NCI-H510A treated with DMSO at 0.1 percent for 48 hours (cell line): ENCODE measurements at places on chromosomes 12 and 14.

DNA sequence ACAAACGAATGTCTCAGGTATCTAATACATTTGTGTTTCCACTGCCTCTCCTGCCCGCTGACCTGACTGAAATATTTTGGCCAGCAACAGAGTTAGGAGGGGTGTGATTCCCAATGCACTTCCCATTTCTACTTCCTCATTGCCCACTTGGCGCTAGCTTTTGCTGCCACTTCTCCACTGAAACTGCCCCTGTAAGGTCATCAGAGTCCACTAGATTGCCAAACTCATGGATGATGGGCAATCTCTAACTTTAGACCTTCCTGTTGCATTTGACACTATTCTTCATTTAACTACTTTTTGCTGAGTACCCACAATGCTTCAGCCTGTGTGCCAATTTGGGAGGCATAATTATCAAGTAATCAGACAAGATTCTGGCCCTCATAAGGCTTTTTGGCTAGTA is 40.8 kb downstream of the GPR65 start:
- DNase-seq: no peak

DNA sequence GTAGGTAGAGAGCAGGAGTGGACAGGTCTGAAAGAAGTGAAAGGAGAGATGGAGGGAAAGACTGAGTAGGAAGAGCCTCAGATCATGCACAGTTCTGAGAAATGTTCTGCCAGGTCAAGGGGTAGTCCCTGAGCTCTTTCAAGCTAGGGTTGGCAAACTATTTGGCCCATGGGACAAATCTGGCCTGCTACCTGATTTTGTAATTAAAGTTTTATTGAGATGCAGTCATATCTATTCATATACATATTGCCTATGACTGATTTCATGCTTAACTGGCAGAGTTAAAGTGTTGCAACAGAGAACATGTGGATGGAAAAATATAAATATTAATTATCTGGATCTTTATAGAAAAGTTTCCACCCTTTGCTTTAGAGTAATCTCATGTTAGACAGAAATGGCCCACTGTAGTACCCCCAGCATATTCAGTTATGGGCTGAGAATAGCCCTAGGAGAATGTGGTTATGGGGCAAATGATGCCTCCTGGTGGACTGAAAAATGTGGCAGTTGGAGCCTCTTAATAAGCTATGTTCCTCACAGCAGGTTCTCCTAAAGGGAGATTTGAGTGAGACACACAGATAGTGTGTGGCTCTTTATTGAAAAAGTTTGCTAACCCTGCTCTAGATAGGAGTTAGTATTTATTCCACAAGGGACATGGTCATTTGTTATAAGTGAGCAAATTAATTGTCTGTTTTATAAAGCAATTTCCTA is 476.9 kb downstream of the LRIG3 start:
- no peak for DNase-seq

DNA sequence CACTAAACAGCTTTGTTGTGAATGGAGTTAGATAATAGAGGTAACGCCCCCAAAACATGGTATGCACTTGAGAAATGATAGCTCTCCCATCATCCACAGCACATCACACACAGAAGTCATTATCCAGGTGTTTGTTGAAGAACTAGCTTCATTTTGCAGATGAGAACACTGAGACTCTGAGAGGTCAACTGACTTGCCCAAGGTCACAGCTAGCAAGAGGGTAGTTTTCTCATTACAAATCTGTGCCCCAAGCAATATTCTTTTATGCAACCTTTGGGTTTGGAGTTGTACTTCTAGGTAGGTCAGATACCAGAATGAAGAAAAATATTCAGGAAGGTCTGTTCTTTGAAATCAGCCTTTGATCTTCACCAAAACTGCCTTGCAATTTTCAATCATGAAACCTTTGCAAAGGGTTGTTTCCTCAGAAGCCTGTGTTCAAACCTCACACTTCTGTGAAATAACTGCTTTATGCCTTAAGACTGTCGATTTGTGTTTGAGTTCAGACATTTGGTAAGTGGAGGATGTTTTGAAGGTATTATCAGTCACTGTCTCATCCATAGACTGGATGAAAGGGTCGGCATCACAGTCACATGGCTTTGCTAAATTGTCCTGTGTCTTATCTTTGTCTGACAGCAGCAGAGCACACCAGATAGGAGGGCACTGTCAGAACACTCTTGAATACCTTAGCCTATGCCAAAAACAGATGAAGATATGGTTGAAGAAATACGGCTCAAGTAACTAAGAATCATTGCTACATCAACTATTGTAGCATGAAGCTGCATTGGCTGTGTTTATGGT is 233.2 kb upstream of the BTG1 start:
- DNase-seq: no peak

DNA sequence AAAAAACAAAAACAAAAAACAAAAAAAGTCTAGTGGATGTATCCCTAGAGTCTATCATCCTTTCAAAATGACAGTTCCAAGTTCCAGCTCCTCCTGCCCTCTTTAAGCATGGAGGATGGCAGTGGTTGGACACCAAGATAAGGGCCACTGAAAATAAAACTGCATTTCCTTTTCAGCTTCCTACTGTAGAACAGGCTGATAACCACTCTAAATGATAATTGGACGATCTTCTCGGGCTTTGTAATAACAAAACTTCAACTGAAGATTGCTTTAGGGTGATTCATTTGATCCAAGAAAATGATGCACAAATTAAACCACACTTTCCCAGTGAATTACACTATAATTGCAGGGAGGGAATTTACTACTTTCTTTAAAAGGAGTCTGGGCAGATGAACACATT is 42.2 kb upstream of the CRACR2A start:
- DNase-seq: peak; percentile 83

DNA sequence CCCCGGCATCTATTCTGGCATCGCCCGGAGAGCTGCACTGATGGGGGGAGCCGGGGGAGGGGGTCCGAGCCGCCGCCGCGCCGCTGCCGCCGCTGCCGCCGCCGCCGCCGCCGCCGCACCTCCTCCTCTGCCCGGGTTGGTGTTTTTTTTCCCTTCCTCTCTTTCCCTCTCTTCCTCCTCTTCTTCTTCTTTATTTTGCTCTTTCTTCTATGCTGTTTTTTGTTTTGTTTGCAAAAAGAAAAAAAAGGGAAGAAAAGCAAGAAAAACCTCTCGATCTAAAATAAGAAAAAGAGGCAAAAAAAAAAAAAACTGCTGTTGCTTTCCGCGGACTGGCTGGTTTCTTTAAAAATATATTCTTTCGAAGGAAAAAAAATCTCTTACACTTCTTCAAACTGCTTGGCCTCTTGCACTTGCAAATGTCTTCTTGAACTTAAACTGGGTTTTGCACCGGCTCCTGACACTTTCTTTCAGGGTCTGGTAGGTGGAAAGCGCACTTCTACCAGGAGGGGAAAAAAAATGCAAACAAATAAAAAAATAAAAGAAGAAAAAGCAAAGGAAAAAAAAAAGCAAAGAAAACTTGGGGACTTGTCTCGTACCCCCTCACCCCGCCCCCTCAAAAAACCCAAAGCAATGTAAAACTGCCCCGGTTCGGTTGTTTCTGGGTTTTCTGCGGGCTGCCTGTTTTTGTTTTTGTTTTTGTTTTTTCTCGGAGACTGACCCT is 616 bp downstream of the BCL11B start:
- no peak for DNase-seq

- no peak for DNase-seq
Measured at GRCh38 chr12:90905691-90906370, 49.1 kb downstream of the CCER1 start.

- no peak for DNase-seq
Measured at GRCh38 chr14:101234244-101234937, 326.9 kb upstream of the DIO3 start.
